ENCODE measurements at places on chromosomes 7 and 10. TPM values are rescaled to one million over a fixed set of nuclear protein-coding genes. Genes with fewer than 3 reads are reported as not detected.
A peak's percentile ranks its signal among the peaks of the same experiment; 100 is the strongest.

Gene PTPRE
- 10.3 TPM for total RNA-seq

DNA sequence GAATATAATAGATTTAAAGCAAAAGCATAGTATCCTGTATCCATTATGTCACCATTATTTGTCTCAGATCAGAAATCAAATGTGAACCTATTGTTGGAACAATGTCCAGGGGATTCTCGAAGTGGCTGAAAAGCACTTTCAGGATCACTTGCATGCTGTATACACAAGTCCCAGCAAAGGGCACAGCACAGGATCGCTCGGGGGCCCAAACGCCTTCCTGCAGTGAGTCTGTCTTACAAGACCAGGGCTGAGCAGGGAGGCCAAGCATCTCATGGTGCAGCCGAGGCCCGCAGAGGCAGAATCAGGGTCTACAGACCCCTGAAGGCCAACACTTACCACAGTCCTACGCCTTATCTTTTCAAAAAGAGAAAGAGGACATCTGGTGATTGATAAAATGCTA is 92.3 kb downstream of the TNS3 start:
- DNase-seq: no peak

Gene SEMA3E
- 0.07 TPM for total RNA-seq

Gene SLC39A12
- total RNA-seq: not detected

Gene LIPF
- total RNA-seq: not detected

Gene GOLGA7B
- 2.7 TPM for total RNA-seq

- DNase-seq: no peak
Observed at GRCh38 chr7:945556-946255, 8.8 kb downstream of the ADAP1 start.

Gene SAP25
- total RNA-seq: 0.62 TPM

Gene GIMAP7
- total RNA-seq: not detected

GRCh38 chr10:119724593-119725516 is 995 bp upstream of the INPP5F start:
- DNase-seq: peak; percentile 37

DNA sequence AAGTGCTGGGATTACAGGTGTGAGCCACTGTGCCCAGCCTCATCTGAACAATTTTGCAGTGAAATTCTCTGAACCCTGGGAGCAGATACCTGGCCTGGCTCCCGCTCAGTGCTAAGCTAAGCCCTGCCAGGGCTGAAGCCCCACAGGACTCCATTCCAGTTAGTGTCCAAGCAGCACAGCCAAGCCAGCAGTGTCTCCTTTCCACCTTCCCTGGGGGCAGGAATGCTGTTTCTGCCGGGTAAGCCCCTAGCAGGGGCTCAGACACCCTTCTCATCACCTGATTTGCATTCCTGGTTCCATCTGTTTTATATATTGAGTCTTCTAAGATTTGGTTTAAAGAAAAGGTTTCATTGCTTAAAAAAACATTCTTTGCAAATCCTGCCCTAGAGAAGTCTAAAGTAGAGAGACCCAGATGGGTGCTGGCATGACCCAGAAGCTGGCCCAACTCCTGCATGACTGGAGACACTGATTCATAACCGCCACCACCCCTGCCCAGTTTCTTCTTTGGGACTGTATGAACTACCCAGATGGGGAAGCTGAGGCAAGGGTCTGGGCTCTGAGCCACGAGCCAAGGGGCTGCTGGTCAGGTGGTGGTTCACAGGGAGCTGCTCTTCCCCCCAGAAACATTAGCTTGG is 14.0 kb downstream of the SLC13A4 start:
- no peak for DNase-seq

DNA sequence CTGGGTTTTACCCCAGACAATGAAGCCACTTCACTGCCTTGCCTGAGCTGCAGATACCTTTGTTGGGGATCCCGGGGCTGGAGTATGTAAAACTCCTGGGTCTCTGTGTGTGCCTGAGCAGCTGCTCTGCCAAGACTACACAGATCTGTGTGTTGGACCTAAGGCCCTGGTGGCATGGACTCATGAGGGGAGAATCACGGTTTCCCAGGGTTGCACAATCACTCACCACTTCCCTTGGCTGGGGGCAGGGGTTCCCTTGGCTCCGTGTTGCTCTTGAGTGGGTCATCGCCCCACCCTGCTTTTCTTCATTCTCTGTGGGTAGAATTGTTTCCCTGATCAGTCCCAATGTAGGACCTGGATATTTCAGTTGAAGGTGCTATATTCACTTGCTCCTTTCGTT is 13.9 kb upstream of the TBATA start:
- DNase-seq: no peak

DNA sequence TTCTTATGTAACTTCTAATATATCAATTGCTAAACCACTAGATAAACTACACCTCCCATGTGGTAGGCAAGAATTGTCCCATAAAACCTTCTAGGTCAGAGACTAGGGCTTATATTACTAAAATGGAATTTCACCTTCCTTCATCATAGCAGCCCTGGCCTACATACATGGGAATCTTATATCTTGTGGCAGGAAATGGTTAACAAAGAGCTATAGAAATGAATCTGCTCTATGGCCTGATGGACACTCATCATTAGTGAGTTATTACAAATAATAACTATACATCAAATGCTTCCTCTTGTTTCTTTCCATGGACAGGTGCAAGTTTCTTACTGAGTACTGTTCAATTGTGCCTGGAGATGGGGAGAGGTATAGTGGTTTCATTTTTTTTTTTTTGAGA is 62.3 kb upstream of the PDLIM1 start:
- DNase-seq: no peak

DNA sequence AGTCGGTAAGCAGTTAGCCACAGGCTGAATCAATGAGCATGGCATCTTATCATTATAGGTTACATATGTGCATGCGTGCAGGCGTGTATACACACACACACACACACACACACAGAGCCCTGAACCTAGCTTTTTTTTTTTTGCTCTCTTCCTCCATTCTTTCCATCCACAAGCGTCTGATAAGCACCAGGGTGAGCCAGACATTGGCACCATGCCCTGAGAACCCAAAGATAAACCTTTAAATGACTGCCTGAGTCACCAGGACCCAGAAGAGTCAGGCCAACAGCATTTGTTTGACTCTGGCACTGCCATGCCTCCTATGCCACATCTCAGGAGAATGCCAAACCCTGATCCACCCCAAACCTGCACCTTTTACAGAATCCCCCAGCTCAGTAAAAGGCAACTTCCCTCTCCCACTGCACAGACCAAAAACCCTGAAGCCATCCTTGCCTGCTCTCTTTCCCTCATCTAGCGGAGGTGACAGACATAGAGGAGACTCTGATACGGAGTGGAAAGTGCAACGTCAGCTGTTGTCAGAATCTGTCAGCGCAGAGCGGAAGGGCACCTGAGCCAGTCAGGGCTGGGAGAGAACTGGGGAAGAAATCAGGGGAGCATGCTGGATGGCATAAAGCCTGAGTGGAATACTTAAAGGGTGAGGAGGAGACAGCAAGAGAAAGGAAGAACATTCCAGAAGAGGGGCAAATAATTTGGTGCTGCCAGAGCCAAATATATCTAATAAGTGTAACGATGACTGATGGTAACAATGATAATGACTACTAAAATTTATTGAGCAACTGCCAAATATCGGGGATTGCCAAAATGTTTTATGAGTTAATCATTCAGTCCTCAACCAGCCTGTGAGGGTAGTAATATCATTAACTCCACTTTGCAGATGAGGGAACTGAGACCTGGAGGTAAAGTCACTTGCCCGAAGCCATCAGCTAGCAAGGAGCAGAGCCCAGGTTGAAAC is 3.2 kb downstream of the PARP12 start:
- peak; percentile 73 for DNase-seq

Gene CASP7
- 20.3 TPM for total RNA-seq

Gene CBLL1
- 42.3 TPM for total RNA-seq

Gene SNX10
- 27.9 TPM for total RNA-seq

DNA sequence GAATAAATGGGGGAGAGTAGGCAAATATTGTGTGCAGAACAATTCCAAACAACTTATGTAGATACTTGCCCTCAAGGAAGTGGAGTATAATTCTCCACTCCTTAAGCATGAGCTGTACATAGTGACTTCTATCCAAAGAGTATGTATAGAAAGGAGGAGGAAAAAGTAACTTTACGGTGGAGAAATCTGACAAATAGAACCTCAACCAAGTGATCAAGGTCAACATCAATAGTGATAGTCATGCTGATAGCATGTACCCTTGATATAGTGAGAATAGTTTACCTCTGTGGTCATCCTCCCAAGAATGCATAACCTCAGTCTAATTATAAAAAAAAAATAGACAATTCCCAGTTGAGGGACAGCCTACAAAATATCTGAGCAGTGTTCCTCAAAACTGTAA is 89.1 kb upstream of the NANOS1 start:
- DNase-seq: no peak

DNA sequence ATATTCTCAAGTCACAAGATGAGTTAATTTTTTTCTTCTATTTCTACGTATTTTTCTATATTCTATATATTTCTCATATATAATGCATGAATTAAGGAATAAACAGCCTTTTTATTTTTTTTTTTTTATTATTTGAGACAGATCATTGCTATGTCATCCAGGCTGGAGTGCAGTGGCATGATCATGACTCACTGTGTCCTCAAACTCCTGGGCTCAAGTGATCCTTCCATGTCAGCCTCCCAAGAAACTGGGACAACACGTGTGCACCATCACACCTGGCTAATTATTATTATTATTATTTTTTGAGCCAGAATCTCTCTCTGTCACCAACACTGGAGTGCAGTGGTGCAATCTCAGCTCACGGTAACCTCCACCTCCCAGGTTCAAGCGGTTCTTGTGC is 1.5 kb downstream of the CLDN12 start:
- no peak for DNase-seq

Gene VENTX
- not detected for total RNA-seq

GRCh38 chr7:42104231-42104630 is 132.8 kb downstream of the GLI3 start:
- DNase-seq: no peak

DNA sequence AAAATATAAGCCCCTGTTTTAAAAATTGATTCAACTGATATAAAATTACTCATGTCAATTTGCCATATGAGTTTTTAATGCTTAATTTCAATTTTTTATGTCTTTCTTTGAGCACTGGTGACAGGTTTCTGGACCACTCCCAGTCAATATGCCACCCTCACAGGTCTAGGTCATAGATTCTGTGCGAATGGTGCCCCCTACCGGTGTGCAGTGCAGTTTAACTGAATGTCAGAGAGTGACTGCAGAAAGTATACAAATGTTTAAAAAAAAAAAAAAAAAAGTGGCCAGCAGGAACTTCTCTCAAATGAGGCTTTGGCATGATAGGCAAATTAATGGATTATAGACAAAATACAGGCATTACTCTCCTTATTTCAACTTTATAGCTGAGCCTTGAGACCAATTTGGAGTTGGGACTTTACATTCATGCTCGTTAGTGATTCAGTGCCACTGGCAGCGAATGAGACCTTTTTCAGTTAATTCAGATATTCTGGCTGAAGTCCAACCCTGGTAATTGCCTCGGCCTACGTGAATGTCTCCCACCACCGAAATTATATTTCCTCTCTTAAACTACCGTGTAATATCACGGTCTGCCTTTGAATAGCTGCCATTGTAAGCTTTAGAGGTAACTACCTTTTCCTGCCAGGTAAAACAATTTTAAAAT is 427.6 kb downstream of the PHTF2 start:
- no peak for DNase-seq

Gene PNLIPRP3
- total RNA-seq: not detected

Gene PIP
- not detected for total RNA-seq

Gene SERPINE1
- total RNA-seq: 229 TPM

DNA sequence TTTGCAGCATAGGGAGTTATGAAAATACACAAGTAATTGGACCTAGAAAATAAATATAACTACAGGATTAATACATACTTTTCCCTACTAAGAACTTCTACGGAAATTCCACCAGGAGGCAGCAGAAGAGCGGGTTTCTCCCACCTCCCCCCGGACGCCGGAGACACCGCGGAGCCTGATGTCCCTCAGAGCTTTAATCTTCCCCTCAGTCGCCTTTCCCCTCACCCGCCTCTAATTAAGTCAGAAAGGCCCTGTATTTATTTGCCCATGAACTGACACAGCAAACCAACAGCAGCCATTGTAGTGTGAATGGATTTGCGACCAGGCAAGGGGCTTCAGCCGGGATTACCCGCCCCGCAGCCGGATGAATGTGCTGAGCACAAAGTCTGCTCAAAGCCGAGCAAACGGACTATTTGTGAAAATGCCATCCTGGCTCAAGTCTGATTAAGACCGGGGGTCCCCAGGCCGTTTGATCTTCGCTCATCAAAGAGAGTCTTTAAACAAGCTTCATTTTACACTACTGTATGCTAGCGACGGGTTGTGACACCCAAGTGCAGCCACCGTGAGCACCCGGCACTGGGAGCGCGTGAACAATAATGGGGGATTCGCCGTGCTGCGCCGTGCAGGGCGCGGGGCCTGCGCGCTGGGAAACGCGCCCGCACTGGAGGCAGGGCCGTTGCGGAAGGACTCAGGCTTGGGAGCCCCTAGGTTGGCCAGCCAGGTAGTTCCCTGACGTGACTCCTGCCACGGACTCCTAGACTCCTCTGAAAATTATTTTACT is 5.6 kb upstream of the DKK1 start:
- DNase-seq: no peak

Gene DNAJC12
- 3.0 TPM for total RNA-seq

GRCh38 chr7:106216923-106217542 is 67.8 kb downstream of the NAMPT start:
- DNase-seq: no peak

- DNase-seq: no peak
Observed at GRCh38 chr7:55474944-55475854, 97.1 kb downstream of the VOPP1 start.

DNA sequence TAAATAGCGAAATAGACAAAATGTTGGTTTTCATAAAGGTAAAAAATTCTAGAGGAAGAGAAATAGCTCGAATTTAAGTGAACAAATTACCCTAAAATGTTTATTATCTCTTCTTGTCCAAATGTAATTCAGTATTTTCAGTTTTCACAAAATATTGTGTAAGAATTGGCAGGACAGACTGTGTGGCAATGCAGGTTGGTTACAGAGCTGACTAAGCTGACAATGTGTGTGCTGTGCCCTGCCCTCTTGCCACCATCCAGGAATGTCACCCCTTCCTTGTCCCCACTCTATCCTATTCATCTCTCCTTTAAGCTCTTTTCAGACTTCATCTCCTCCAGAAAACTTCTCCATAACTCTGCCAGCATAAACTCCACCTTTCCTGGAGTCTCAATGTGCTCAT is 46.1 kb downstream of the COL28A1 start:
- DNase-seq: no peak

Gene TAF3
- 4.8 TPM for total RNA-seq

- DNase-seq: peak; percentile 61
Observed at GRCh38 chr7:21939136-21939857, 6.4 kb downstream of the CDCA7L start.

DNA sequence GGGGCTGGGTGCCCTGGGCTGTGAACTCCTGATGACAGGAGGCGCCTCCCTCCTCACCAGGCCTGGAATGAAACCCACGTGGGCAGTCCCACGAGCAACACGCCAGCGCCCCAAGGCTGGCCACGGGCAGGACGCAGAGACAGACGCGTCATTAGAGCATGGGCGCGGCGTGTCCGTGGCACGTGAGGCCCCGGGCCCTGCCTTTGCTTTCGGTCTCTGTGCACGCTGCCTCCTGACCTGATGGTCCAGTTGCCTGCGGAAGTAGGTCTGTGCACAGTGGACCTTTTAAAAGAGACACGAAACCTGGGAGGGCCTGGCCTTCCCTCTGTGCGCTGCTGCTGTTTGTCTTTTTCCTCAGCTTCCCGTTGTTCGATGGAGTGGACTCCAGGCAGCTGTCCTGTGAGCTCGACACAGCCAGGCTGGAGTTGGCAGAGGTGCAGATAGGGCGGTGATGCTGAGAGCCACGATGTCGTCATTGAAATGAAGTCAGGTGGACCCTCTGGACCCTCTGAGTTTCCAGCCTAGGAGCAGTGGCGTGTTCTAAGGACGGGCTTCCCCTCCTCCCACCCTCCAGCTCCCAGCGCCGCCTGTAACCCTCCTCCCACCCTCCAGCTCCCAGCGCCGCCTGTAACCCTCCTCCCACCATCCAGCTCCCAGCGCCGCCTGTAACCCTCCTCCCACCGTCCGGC is 40.1 kb upstream of the CFAP46 start:
- DNase-seq: no peak

Measured in kidney epithelial cell (primary cell).